ENCODE measurements at places on chromosomes 3 and 15. TPM values are rescaled to one million over a fixed set of nuclear protein-coding genes. Genes with fewer than 3 reads are reported as not detected.

Gene DAZL
- total RNA-seq: not detected

Gene IL16
- 392 TPM for total RNA-seq

Gene SHC4
- 0.28 TPM for total RNA-seq

- no peak for DNase-seq
These were observed 154.5 kb upstream of the NSMCE3 start for GRCh38 chr15:29424118-29424517.

GRCh38 chr3:107753976-107754375, 231.2 kb downstream of the BBX start:
- no peak for DNase-seq

- no peak for DNase-seq
These were observed 92.4 kb upstream of the WNT5A start for GRCh38 chr3:55579496-55579895.

GRCh38 chr3:66018057-66019033, 20.4 kb downstream of the MAGI1 start:
- no peak for DNase-seq

DNA sequence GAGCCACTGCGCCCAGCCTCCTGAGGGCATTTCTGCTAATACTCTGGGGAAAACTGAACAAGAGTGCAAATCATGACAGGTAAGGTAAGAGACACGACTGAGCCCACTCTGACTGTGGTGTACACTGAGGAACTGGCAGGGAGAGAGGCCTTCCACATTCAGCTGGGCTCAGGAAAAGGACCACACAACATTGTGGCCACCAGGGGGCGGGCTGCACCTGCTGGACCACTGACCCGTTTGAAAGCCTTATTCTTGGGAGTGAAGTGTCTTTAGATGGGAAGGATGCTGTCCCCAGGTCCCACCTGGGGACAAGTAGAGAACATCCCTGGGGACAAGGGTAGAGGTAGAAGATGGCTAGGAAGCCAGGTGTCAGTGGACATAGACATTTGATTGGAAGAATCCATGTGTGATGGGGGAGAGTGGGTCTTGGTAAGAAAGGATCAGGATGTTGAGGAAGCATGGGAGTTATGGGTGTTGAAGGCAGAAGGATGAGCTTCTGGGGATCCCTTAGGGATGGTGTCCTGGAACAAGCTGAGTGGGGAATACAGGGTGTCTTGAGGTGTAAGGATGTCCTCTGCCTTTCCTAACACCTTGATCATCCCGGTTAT, 6.2 kb upstream of the CTDSPL start:
- peak; percentile 49 for DNase-seq

GRCh38 chr3:86948822-86949221, 42.1 kb downstream of the VGLL3 start:
- DNase-seq: no peak

DNA sequence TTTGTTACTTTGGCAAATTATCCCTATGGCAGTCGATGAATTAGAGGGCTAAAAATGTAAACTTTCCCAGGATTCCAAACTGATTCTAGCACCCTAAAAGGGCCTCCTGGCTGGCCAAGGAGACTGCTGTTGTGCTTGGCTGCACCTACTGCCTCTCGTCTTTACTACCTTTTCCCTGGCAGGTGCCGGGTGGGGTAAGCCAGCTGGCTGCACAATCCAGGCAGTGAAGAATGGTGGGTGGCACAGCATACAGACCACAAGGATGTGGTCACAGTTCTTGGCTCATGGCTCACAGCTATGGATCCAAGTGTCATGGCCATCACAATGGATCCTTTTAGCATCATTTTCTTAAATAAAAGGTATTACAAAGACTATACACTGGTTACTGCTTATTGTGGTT, 20.7 kb upstream of the SLC25A26 start:
- DNase-seq: no peak

GRCh38 chr15:100628746-100629145, 26.4 kb downstream of the ASB7 start:
- no peak for DNase-seq

DNA sequence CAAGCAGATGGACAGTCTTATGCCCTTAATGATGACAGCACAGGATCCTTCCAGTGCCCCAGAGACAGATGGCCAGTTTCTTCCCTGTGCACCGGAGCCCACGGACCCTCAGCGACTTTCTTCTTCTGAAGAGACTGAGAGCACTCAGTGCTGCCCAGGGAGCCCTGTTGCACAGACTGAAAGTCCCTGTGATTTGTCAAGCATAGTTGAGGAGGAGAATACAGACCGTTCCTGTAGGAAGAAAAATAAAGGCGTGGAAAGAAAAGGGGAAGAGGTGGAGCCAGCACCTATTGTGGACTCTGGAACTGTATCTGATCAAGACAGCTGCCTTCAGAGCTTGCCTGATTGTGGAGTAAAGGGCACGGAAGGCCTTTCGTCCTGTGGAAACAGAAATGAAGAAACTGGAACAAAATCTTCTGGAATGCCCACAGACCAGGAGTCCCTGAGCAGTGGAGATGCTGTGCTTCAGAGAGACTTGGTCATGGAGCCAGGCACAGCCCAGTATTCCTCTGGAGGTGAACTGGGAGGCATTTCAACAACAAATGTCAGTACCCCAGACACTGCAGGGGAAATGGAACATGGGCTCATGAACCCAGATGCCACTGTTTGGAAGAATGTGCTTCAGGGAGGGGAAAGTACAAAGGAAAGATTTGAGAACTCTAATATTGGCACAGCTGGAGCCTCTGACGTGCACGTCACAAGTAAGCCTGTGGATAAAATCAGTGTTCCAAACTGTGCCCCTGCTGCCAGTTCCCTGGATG, 198.7 kb downstream of the AKAP13 start:
- no peak for DNase-seq

DNA sequence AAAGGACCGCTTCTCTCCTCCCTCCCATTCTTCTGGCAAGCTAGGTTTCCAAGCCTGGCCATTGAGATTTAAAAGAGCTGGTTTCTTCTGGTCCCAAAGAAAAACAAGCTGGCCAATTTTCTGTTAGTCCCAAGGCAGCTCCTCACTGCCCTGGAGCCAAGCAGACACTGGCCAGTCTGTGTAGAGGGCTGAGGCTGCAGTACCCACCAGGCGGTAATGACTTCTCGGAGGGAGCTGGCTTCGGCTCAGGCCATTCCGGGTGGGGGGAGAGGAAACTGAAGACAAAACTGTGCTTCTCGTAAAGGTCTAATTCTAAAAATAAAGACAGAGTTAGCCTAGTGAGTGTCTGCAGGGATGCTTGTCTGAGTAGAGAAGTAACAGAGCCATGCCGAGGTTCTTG, 78.5 kb upstream of the SMAD3 start:
- DNase-seq: no peak

- no peak for DNase-seq
These were observed 311.5 kb upstream of the ROPN1 start for GRCh38 chr3:124303305-124303910.

DNA sequence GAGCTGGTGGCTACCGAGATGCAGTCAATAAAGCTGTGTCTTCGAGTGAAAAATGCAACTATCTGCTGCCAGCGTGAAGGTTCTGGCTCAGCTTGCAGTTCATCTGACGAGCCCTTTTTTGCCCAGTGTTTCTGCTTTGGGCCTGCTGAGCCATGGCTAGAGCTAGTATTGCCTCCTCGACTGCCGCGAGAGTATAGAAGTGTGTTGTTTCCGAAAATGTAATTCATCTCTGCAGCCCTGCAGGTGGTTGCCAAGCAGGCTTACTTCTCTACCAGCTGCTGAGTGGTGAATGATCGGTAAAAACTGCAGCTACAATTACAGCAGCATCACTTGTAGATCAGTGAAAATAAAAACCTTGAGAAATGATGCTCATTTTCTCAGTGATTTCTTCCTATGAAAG, 114.8 kb downstream of the DLG1 start:
- no peak for DNase-seq

Data from CD4-positive, alpha-beta memory T cell (primary cell).